Glomerular endothelial cell (primary cell): ENCODE measurements at places on chromosomes 3 and 15. TPM values are rescaled to one million over a fixed set of nuclear protein-coding genes. Genes with fewer than 3 reads are reported as not detected.

Gene DLL4
- total RNA-seq = 91.1 and 213 TPM in 2 replicates

Gene NANOGP8
- total RNA-seq = not detected in 2 replicates

Gene GOLGA6B
- not detected in 2 replicates for total RNA-seq

Gene SERPINI2
- total RNA-seq = not detected in 2 replicates

Gene PRR20G
- not detected in 2 replicates for total RNA-seq

Gene CHRNA3
- not detected in 2 replicates for total RNA-seq

Gene CLDN11
- 111 and 158 TPM in 2 replicates for total RNA-seq

Gene RAB6B
- 3.8 and 4.3 TPM in 2 replicates for total RNA-seq

Gene ADPRH
- 8.9 and 9.9 TPM in 2 replicates for total RNA-seq

Gene APPL1
- total RNA-seq = 24.2 and 24.5 TPM in 2 replicates

Gene MAP4
- 226 and 263 TPM in 2 replicates for total RNA-seq

Gene MED12L
- total RNA-seq = 0.05 and 0.29 TPM in 2 replicates

Gene SEC62
- total RNA-seq = 29.7 and 36.6 TPM in 2 replicates

Gene TMOD2
- 11.4 and 13.5 TPM in 2 replicates for total RNA-seq

Gene HGD
- total RNA-seq = 1.1 TPM in 1 of 2 replicates, not detected in the other
